ENCODE measurements at places on chromosomes 2 and 18.

- DNase-seq, result no peak
These were observed 1586.8 kb upstream of the ACVR2A start for GRCh38 chr2:146258071-146258470.

DNA sequence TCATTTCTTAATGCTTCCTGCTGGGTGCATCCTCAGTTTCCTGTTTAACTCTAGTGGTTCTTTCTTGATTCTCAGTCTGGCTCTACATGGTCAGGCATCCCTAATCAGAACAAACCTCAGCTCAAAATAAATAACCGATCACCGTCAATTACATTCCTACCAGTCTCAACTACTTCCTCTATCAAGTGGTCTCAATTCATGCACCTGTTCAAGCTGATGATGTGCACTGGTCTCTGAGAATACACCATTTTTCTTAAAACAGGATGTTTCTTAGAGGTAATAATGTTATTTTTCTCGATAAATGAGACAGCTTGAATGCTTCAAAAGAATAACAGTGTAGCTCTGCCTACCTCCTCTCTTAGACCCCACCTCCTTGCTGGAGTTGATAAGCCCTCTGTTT, 420.9 kb downstream of the SOCS6 start:
- DNase-seq, result no peak

GRCh38 chr18:31711365-31712172, 27.2 kb upstream of the B4GALT6 start:
- DNase-seq, result no peak

DNA sequence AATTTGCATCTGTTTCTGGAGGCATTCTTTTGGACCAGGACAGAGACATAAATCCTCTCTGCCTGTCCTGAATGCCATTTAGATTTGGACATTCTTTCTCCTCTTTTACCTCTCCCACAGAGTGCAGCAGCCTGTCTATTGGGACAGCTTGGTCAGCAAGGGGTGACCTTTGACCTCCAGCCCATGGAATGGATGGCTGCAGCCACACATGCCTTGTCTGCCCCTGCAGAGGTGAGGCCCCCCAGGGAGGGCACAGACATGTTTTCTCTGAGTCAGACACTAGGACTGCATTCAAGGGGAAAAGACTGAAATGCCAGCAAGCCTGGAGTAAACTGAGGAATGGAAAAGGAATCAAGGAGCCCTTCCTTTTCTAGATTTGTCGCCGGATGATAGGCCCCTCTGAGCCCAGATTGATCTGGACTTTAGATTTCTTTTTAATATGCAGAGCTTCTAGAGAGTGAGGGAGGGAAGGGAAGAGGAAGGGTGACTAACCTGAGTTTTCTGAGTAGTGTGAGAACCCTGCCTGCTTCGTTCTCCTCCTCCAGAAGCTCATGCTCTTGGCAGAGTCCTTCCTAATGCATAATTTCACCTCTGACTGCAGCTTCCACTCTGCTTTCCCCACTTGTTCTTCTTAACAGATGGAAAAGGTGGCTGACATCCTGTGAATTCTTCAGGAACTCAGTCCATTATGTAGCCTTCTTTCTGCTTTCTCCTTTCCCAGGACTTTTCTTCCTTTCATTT, 16.1 kb upstream of the TTLL4 start:
- no peak for DNase-seq

DNA sequence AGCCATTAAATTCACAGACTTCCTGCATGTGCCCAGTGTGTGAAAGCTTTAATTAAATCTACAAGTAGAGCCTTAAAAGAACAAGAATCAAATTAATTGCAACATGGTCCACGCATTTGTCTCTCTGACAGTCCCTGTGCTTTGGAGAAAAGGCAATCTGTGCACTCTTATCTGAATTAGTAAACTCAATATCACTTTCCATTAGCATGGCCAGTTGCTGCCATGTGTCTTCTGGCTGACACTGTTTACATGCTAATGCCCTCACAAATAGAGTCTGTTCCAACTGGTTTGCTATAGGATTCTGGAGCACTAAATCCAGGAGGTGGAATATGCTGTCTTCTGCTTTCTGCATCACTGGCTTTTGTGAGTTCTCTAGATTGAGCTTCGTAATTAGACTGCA, 434.5 kb upstream of the RAB12 start:
- DNase-seq, result no peak

- DNase-seq, result no peak
These were observed 61.6 kb downstream of the LPIN1 start for GRCh38 chr2:11808016-11808400.

- DNase-seq, result no peak
These were observed 402.9 kb downstream of the TNS1 start for GRCh38 chr2:217599906-217600305.

- DNase-seq, result no peak
These were observed 23.9 kb downstream of the BAZ2B start for GRCh38 chr2:159592441-159592840.

- DNase-seq, result no peak
These were observed 56.1 kb upstream of the SMAD7 start for GRCh38 chr18:49006641-49007454.

- peak; percentile 9 for DNase-seq
These were observed 185.9 kb upstream of the CCDC150 start for GRCh38 chr2:196453613-196454047.

DNA sequence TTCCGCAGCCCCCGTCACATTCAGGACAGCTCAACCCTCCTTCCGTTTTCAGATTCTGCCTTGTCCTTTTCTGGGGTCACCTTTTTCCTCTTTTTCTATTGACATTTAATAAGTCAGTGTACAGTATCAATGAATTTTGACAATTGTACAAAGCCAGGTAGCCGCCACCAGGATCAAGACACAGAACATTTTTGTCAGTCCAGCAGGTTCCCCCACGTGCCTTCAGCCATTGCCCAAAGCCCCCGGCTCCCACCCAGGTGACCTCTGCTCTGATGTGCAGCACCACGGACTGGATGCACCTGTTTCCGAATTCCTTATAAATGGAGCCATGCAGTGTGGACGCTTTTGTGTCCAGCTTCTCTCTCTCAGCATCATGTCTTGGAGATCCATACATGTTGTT, 30.0 kb downstream of the CROCC2 start:
- DNase-seq, result no peak

- DNase-seq, result no peak
These were observed 134.4 kb downstream of the FIGN start for GRCh38 chr2:163601377-163601776.

DNA sequence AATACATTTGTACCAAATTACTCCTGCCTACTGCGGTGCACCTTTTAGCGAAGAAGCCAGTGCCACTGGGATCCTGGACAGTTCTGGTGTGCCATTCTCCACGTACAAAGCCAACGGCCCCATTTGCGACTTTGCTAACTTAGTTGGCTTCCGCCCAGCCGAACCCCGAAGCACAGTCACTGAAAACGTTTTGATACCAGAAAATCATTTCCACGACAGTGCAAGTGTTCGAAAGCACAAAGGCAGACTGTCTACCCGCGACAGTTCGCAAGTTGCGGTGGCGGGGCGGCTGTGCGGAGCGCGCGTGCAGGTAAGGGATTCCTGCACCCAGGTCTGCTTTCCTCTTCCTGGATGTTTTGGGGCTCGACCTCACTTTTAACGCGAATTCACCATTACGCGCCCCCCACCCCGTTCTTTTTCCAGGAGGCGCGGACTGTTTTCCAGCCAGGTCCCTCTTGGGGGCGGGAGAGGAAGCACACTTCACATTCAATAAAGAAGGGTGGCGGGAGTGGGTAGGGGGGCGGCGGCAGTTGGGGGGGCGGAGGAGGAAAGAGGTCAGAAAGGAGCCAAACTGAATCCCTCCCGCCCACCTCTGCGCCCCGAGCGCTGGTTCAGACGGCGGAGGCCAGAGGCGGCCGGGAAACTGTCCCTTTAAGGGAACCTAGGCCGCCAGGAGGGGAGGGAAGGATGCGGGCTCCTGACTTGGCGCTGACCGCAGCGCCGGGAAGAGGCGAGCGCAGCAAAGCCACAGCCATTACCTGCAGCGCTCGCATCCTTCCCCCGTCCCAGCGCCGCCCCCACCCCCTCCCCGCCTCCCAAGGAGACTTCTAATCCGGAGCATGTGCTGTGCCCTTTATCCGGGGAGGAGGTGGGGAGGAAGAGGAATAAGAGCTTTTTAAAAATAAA, 107.4 kb upstream of the KCTD1 start:
- DNase-seq, result no peak

DNA sequence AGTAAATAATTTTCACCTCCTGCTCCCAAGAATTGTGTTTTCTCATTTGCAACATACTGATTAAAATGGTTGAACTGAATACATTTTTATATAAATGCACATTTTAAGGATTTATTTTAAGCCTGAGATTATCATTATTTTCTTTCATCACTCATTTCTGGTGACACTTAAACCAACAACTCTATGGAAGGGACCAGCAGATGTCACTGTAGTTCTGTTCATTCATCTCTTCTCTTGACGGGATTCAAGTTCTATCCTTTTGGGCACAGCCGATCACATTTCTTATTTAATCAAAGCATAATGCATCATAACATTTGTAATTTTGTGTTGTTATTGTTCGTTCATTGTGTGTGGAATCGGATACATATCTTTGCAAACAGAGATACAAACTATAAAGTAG, 417.9 kb downstream of the HRH4 start:
- no peak for DNase-seq

GRCh38 chr2:172693037-172693436, 42.6 kb upstream of the RAPGEF4 start:
- no peak for DNase-seq

DNA sequence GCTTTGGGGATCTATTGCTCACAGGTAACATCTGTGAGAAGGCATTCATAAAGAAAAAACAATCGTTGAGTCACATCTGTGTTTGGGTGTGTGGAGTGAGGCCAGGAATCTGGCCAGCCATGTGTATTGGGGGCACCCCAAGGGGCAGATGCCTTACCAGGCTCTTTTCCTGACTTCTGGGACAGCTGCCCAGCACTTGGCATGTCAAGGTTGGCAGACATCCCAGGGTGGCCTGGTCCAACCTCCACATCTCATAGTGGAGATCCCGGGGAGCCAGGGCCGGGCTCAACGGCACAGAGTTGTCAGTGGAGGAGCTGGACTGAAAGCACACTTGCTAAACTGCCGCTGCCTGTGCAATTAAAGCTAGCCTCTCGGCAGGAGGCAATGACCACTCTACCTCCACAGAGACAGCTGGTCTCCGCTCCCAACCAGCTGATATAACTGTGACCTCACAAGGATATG, 75.3 kb upstream of the MGAT4A start:
- no peak for DNase-seq

GRCh38 chr18:56148373-56148772, 490.0 kb downstream of the TXNL1 start:
- no peak for DNase-seq

GRCh38 chr2:61371027-61371426, 99.9 kb downstream of the USP34 start:
- DNase-seq, result no peak

DNA sequence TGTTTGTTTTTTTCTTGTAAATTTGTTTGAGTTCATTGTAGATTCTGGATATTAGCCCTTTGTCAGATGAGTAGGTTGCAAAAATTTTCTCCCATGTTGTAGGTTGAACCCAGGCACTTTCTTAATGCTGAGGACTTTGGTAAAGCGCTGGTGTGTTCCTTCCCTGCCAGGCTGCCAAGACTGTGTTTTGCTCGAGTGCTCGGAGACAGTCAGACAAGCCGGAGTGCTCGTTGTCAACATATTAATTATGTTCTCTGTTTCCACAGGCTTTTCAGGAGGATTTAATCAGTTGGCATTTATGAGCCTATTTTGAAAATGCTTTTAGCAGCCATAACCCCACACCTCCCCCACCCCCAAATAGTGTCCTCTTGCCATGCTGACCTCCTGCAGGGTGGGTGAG, 6.4 kb downstream of the MTCL1 start:
- DNase-seq, result no peak

DNA sequence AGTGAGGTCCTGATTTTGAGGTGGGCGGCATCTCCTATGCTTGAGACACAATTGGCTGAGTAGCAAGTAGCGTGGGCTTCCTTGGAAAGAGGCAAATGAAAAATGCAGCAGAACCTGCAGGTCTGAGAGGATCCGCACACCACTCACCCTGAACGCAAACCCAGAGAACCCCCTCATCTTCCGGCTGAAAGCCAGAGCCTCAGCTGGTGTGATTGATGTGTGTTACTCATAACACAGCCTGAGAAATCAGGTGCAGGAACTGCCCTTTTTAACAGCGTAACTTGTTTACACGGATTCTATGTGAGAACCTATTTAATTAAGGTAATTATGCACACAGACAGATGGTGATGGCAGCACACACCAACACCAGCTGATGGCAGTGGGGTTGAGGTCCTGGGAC, 123.4 kb downstream of the MRO start:
- no peak for DNase-seq

- no peak for DNase-seq
These were observed 83.5 kb downstream of the NCKAP5 start for GRCh38 chr2:133484784-133485183.

- DNase-seq, result no peak
These were observed 233.2 kb downstream of the CNTNAP5 start for GRCh38 chr2:124258140-124258880.

DNA sequence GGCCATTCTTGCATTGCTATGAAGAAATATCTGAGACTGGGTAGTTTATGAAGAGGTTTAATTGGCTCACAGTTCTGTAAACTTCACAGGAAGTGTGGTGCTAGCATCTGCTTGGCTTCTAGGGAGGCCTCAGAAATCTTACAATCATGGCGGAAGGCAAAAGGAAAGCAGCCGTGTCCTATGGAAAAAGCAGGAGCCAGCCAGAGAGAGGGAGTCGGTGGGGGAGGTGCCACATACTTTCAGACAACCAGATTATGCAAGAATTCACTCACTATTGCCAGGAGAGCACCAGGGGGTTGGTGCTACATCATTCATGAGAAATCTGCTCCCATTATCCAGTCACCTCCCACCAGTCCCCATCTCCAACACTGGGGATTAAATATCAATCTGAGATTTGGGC, 64.1 kb downstream of the CPS1 start:
- DNase-seq, result no peak

DNA sequence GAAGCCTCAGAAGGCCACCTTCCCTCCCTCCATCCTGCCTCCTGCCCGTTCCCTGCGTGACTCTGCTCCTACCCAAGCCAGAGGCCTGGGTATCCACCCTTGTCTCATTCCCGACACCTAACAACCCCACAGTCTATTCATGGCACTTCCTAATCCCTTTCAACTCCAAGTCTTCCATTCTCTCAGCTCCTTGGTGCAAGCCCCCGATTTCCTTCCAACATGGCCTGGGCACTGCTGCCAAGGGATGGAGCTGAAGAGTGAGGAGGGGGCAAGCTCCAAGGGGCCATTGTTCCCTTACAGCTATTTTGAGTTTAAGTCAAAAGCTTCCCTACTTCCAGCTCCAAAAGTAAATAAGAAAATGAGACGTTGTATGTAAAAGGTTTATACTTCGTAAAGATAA, 84.8 kb upstream of the ASB18 start:
- no peak for DNase-seq

GRCh38 chr2:176467595-176467994, 198.4 kb downstream of the MTX2 start:
- no peak for DNase-seq

- no peak for DNase-seq
These were observed 8.4 kb upstream of the AGBL5 start for GRCh38 chr2:27042985-27043634.

- no peak for DNase-seq
These were observed 34.9 kb downstream of the FEZ2 start for GRCh38 chr2:36562973-36563532.

Measured in stimulated activated CD8-positive, alpha-beta memory T cell treated with anti-CD3 and anti-CD28 coated beads, Interleukin-12 subunit alpha, Interleukin-12 subunit beta, amount 100 ng/mL, for 1 hour (primary cell).